ENCODE measurements at places on chromosomes 4 and X. TPM values are rescaled to one million over a fixed set of nuclear protein-coding genes. Genes with fewer than 3 reads are reported as not detected.

Gene KCNE5
- total RNA-seq, result not detected

Gene TCEAL6
- not detected for total RNA-seq

Gene ELOVL6
- 29.9 TPM for total RNA-seq

Gene FAM236A
- total RNA-seq, result not detected

Gene KCND1
- 0.47 TPM for total RNA-seq

Gene SOWAHB
- total RNA-seq, result 0.39 TPM

Gene NKX3-2
- total RNA-seq, result 0.04 TPM

Gene TMSB15B
- 18.3 TPM for total RNA-seq

Gene TCEAL2
- total RNA-seq, result not detected

All from hair follicular keratinocyte (primary cell).